NT2/D1 (cell line): ENCODE measurements at places on chromosomes 1 and 21.

GRCh38 chr1:235006132-235006721 lies 122.4 kb downstream of the TOMM20 start:
- no peak for DNase-seq

DNA sequence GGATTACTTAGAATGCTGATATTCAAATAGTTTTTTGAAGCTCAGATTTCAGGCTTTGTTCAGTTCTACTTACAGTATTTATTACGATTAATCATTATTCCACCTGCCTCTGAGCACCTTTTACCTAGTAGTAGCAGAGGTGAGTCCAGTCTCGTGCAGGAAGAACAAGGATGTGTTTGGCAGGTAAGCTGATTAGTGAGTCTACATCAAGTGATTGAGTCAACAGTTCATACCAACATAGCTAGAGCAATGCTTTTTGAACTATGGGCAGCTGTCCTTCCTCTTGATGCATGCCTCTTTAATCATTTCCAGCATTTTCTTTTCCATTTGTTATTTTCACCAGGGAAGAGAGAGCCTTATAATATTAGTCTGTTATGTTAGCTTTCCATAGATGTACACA lies 838.9 kb downstream of the USP25 start:
- no peak for DNase-seq

DNA sequence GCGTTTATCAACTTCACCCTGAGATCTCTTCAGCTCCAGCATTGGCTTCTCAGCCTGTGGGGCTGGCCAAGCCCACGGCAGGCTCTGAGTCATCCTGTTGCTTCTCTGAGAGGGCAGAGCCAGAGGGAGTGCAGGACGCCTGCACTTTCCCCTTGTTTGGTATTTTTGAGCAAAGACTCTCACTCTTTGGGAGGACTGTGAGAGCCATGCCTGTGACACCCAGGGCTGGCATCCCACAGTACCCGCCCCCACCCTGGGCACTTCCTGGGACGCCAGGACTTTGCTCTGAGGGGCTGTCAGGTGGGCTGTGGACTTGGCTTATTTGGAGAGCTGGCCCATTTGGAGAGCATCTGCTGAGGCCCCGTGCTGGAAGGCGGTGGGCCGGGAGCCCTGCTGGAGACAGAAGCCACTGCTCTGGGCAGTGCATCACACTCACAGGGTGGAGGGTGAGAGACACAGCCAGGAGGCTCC lies 37.4 kb downstream of the VANGL1 start:
- no peak for DNase-seq

- no peak for DNase-seq
Observed at GRCh38 chr1:178686407-178686806, 38.6 kb upstream of the RALGPS2 start.

- no peak for DNase-seq
Observed at GRCh38 chr1:150269451-150269850, 635 bp upstream of the APH1A start.

- peak; percentile 94 for DNase-seq
Observed at GRCh38 chr1:170145770-170146676, at the start of gene NTMT2. Gene NTMT2, plus strand, starts transcription at chr1:170145959. Its CDS starts 149 bp downstream, at chr1:170146108.

- no peak for DNase-seq
Observed at GRCh38 chr1:211641942-211642341, 33.5 kb downstream of the NEK2 start.

- no peak for DNase-seq
Observed at GRCh38 chr1:38958967-38959366, 17.3 kb upstream of the RHBDL2 start.

DNA sequence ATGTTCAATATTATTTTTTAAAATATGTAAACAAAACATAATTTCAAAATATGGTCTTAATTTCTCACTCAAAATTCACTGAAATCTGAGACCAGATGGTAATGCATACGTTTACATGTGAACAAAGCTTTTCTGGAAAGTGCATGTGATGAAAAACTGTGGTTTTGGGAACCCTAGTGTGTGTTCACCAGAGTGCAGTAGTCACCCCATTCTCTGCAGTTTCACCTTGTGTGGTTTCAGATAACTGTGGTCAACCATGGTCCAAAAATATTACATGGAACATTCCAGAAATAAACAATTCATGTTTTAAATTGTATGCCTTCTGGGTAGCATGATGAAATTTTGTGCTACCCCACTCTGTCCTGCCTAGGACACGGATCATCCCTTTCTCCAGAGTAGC lies 2021.9 kb downstream of the MRPL39 start:
- DNase-seq: no peak

DNA sequence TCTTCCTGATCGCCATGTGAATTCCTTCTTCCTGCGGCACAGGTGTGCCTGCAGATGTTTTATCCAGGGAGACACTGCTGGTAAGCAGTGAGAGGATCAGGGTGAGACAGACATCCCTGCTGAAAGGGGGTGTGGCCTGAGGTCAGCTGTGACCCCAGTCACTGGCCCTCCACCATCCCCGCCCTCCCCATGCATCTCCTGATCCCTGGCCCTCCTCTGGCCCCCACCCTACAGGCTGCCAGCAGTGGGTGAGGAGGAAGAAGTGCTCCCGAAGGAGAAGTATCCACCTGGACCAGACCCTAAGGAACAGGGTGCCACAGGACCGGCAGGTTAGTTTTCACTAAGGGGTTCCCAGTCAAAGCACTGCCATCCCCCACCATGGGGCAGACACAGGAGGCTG lies 85.3 kb downstream of the GLIS1 start:
- no peak for DNase-seq

- DNase-seq: no peak
Observed at GRCh38 chr1:8349473-8349865, 31.6 kb downstream of the SLC45A1 start.

- no peak for DNase-seq
Observed at GRCh38 chr21:44875316-44875700, 1.8 kb upstream of the PTTG1IP start.

- DNase-seq: no peak
Observed at GRCh38 chr1:181768211-181768929, 285.1 kb downstream of the CACNA1E start.

GRCh38 chr1:53572065-53572814 lies 113.0 kb downstream of the DMRTB1 start:
- DNase-seq: no peak

DNA sequence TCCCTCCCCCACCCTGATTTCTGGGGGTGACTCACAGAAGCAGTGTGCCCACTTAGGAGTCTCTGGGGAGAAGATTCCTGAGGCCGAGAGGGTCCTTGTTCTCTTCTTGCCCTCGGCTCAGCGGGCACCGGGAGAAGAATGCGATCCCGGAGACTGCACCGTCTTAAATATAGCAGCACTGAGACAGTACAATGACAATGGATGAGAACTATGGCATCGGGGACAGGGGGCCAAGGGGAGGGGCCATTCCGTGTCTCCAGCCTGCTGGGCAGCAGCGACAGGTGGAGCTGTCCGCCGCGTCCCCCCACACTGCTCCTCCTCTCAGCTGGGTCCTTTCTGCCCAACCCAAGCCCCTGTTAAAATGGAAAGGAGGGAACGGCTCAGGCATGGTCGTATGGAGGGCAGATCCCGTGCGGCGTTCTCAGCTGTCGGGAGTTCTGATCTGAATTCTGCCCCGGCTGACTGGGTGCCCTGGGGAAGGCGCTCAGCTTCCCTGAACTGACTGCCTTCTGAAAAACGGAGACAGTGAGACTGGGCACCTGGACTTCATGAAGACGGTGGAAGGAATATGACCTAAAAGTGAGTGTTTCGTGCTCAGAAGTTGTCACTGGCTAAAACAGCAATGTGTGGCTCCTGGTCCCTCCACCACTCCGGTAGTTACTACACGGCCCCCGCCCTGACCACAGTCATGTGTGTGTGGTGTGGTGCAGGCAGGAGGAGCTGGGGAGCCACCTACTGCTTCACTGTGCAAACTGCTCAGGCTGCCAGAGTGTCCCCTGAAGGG lies at the start of gene MYOM3:
MYOM3 (minus strand) TSS at position 140 of the 784 bp plus-strand sequence. CDS start 3,499 bp downstream, outside the sequence.
- DNase-seq: no peak

DNA sequence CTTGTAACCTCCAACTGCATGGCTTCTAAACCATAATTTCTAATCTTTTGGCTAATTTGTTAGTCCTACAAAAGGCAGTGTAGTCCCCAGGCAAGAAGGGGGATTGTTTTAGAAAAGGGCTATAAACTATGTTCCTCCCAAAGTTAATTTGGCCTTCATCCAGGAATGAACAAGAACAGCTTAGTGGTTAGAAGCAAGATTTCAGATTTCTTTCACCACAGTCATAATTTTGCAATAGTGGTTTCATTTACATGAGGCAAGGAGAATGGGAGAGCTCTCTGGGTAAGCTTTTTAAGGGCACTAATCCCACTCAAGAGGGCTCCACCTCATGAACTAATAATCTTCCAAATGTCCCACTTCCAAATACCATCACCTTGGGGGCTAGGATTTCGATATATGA lies 1353.9 kb downstream of the NCAM2 start:
- DNase-seq: no peak

- no peak for DNase-seq
Observed at GRCh38 chr1:109759513-109760334, 4.0 kb downstream of the EPS8L3 start.

DNA sequence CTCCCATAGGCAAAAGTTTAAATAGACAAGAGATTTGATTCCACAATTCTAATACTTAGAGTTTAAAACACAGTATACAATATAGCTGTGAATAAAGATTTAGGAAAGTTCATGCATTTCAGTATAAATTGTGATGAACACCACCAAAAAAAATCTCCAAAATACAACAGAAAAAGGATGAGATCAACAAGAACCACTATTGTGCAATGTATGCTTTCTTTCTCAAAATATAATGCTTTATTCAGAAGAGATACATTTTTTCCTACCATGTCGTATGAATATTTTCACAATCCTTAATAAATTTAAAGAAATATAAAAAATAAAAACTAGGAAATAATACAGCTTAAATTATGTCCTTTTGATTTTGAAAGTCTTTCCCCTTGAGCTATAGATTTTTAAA lies 1309.2 kb downstream of the MRPL39 start:
- DNase-seq: no peak

- DNase-seq: no peak
Observed at GRCh38 chr1:228045405-228045804, 37.1 kb upstream of the ARF1 start.

DNA sequence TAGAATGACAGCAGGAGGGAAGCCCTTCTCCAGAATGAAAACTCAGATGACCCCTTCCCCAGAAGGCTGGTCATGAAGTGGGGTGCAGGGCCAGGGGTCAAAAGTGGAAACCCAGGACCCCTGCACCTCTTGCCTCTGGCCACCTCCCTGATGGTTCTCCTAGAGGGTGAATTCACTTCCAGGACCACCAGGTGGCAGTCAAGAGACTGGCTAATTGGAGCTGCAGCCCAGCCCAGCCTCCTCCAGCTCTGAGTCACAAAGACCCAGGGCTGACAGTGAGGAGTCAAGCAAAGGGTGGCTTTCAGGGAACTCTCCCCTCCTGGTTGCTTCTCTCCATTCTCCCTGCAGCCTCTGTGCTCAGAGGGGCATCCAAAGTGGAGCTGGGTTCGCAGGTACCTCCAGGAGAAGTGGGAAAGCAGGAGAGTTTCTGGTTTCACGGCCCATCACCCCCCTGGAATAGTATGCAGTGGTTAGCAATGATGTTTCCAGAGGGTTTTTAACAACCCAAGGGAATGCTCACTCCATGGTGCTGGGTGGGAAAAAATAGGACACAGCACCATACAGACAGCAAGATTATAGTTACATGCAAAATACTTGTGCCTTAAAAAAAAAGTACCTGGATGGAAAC lies 6.1 kb upstream of the EPHB2 start:
- peak; percentile 51 for DNase-seq

- no peak for DNase-seq
Observed at GRCh38 chr1:93673163-93673829, 8.3 kb downstream of the BCAR3 start.

DNA sequence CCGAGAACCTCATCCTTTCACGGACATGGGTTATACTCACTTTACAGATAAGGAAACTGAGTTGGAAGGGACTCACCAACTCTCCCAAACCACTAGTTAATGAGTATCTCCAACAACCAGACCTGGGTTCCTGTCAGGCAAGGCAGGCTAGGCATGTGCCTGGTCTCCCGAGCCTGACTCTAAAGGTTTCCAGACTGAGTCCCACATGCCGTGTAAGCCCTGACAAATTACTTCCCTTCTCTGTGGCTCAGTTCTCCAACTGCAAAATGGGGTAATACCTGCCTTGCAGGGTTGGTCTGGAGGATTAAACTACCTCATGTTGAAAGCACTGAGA lies 34.3 kb downstream of the SSBP3 start:
- no peak for DNase-seq

DNA sequence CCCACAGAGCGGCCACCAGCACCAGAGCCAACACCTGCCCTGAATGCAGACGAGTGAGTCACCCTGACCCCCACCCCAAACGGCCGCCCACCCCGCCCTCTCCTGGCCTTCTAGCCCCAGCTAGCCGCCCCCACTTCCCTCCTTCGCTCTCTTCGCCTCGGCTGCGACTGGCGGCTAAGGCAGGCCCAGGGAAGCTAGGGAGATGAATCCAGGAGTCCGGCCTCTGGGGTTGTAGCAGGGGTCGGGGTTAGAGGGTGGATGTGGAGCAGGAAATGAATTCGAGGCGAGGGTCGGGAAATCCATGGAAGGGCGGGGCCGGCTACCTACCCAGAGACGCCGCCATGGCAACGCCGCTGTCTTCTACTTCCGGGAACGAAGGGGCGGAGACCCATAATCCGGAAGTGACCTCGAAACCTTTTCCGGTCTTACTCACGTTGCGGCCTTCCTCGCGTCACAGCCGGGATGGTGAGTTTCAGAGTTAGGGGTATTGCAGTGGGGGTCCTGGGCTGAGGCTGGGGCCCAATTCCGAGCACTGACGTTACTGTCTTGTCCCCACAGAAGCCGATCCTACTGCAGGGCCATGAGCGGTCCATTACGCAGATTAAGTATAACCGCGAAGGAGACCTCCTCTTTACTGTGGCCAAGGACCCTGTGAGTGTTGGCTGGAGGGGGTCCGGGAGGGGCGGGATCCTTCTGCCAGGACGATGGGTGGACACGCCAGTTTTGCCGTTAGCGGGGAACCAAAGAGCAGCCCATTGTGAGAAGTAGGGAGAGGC lies at the start of the genes EIF3I and TMEM234:
EIF3I (plus strand) TSS at position 428 of the 776 bp plus-strand sequence; CDS start at position 463, 35 bp downstream.
TMEM234 (minus strand) TSS at position 374 of the 776 bp plus-strand sequence; CDS start at position 343, 31 bp downstream.
- DNase-seq: peak; percentile 96

DNA sequence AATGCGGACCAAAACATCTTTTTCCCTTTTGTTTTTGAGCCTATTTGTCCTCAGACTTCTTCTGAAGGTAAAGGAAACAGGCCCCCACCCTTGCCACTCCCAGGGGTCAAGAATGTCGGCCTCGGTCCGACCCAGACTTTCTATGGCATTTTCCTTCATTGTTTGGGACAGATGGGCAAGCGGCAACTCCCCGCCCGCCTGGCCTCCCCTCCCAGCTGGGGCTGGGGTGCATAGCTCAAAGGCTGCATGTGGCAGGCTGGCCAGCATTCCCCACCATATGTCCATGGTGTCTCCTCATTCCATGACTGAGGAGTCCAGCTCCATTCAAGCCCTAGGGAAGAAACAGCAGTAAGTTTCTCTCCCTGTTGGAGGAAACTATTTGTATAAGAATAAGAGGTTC lies 29.4 kb upstream of the TSPEAR start:
- DNase-seq: no peak
